ENCODE measurements at places on chromosomes 13 and 19. TPM values are rescaled to one million over a fixed set of nuclear protein-coding genes. Genes with fewer than 3 reads are reported as not detected.

Gene MAU2
- total RNA-seq, result 56.7 TPM

Gene CYP2A7
- total RNA-seq, result not detected

GRCh38 chr19:4051175-4052101 lies 15.3 kb downstream of the ZBTB7A start:
- peaks cover 13% of the 10 kb centered on the region for H3K36me3 ChIP-seq
- no peaks in the 10 kb centered on the region for H3K27me3 ChIP-seq
- peak overlapping the region; percentile 91 for H3K27ac ChIP-seq
- H3K4me1 ChIP-seq, result peaks cover 28% of the 10 kb centered on the region
- H3K4me3 ChIP-seq, result peak overlapping the region; percentile 17
- DNase-seq, result peak; percentile 33

DNA sequence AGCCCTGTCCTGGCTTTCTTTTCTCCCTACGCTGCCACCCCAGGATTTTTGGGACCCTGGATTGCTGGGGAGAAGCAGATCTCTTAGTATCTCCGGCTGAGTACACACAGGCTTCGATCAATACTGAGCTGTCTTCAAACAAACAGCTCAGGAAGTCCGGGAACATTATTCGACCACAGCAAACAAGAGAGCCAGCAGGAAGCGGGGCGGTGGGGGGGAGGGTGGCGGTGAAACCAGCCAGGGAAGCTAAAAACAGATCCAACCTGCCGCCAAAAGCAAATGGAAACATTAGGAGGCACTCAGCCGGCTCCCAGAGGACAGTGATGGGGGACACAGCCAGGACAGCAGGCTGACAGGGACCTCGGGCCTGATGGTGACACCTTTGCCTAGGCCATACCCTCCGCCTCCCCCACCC lies 12.2 kb upstream of the BCAM start:
- H3K4me1 ChIP-seq, result no peaks in the 10 kb centered on the region
- no peaks in the 10 kb centered on the region for H3K27me3 ChIP-seq
- H3K27ac ChIP-seq, result no peak overlapping the region
- DNase-seq, result no peak

DNA sequence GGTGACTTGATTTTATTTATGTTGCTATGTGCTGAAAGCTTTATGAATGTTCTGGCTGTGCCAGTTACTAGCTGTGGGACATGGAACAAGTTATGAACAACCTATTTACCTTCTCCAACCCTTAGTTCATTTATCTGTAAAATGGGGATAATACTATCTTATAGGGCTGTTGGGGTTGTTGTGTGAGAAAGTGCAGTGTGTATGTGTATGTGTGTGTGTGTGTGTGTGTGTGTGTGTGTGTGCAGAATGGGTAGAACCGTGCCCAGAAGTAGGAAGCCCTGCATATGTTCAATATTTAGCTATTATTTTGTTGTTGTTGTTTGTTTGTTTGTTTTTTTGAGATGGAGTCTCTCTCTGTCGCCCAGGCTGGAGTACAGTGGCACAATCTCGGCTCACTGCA lies 20.4 kb downstream of the ZSWIM9 start:
- H3K4me3 ChIP-seq, result no peak overlapping the region
- H3K36me3 ChIP-seq, result no peaks in the 10 kb centered on the region
- no peak for DNase-seq
- H3K4me1 ChIP-seq, result no peaks in the 10 kb centered on the region
- no peaks in the 10 kb centered on the region for H3K27me3 ChIP-seq
- H3K27ac ChIP-seq, result no peak overlapping the region

GRCh38 chr19:17420475-17420924 lies 653 bp downstream of the MVB12A start:
- peak; percentile 47 for DNase-seq
- no peak overlapping the region for H3K27ac ChIP-seq
- H3K4me1 ChIP-seq, result peaks cover 4% of the 10 kb centered on the region
- H3K36me3 ChIP-seq, result no peaks in the 10 kb centered on the region
- no peaks in the 10 kb centered on the region for H3K27me3 ChIP-seq

DNA sequence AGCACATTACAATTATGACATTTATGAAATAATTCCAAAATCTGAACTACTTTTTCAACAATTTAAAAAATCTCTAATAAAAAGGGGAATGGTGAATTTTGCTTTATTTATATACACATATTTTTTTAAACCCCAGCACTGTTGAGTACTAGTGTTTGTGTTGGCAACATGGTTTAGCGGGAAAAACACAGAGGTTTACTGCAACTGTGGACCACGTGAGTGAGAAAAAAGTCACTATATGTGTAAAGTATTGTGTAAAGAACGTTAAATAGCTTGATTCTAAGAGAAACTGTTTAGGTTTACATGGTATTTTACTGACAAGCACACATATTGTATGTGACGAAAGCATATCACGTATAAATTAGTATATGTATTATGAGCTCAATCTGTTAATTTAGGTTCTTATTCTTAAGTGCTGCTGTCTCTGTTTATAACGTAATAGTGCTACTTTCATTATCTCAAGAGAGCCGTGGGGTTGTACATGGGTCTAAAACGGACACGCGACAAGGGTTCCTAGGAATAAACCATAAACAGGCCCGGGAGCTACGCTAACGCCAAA lies 617 bp downstream of the SKA3 start:
- no peak for DNase-seq
- H3K4me1 ChIP-seq, result peaks cover 8% of the 10 kb centered on the region
- H3K27ac ChIP-seq, result peak overlapping the region; percentile 97
- no peaks in the 10 kb centered on the region for H3K36me3 ChIP-seq

DNA sequence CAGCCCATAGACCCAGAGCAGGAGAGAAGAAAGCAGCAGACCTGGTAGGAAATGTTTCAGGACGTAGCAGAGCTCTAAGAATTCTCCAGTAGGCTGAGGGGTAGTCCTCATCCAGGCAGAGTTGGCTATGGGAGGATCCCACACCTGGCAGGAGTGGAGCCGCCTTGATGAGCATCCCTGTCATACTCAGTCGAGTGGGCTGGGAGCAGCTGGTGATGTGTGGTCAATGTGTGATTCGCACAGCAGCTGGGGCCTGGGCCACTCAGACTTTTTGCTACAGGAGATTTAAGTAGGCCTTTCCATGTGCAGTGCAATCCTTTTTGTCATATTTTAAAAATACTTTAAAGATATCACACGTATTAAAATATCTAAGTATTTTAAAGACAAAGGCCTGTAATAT lies 56.6 kb downstream of the MYO16 start:
- no peaks in the 10 kb centered on the region for H3K27me3 ChIP-seq
- DNase-seq, result no peak
- no peaks in the 10 kb centered on the region for H3K36me3 ChIP-seq
- no peak overlapping the region for H3K4me3 ChIP-seq

DNA sequence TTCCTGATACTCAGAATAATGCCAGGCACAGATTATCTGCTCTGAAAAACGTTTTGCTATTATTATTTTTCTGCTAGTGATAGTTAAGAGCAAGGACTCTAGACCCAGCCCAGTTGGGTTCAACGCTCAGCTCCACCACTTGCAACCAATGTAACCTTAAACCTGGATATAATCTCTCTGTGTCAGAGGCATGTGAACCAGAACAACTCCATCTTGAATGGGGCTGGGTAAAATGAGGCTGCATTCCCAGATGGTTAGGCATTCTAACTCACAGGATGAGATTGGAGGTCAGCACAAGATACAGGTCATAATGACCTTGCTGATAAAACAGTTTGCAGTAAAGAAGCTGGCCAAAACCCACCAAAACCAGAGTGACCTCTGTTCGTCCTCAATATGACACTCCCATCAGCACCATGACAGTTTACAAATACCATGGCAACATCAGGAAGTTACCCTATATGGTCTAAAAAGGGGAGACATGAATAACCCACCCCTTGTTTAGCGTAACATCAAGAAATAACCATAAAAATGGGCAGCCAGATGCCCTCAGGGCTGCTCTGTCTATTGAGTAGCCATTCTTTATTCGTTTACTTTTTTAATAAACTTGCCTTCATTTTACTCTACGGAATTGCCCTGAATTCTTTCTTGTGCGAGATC lies 13.6 kb downstream of the FAM187B start:
- no peak overlapping the region for H3K27ac ChIP-seq
- no peak overlapping the region for H3K4me3 ChIP-seq
- no peaks in the 10 kb centered on the region for H3K36me3 ChIP-seq
- no peaks in the 10 kb centered on the region for H3K27me3 ChIP-seq
